ENCODE measurements at places on chromosomes 1 and 21.

DNA sequence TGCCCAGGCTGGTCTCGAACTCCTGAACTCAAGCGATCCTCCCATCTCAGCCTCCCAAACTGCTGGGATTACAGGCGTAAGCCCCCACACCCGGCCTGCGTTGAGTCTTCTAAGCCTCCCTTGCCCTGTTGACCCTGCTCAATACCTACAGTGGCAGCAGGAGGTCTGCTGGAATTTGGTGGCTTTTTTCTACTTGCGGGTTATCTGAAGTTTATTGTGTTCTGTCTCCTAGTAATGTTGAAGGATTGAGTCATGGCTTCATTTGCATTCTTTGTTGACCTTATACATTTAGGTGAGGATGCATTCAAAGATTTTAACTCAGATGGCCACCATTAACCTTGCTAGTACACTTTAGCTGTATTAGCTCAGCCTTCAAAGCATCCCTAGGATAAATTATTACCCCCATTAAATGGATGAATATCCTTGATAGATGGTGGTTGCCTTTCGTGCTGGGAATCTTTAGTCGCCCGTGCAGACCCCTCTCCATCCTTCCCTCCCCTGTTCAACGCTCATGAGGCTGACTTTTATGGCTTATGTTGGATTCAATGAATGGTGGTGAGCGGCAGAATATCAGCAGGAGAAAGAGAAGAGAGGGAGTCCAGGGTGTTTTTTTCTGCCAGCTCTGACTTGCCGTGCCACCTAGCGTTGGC, 9.7 kb upstream of the NPPB start:
- no peak for DNase-seq

DNA sequence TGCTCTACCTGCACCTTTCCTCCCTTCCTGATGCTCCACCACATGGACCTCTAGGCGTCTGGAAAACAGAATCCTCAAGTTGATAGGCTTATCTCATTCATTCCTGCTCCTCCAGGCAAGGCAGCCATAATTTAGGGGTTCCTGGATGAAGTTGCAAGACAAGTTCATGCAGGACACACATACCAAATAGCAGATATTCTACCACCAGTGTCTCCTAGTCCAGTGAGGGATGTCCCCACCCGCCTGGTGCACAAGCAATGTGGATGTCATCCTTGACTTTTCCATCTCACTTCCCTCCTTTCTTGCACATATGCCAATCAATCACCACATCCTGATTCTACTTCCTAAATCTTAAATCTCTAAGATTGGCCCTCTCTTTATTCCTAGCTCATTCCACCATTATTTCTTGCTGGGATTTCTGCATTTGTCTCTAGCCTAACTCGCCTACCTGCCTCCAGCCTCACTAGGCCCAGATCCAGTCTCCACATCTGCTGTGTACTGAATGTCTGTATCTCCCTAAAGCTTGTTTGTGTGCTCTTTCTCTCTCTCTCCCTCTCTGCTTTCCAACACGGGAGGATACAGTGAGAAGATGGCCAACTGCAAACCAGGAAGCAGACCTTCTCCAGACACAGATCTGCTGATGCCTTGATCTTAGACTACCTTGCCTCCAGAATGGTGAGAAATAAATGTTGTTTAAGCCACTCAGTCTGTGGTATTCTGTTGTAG, 40.5 kb downstream of the CD34 start:
- no peak for DNase-seq

GRCh38 chr1:44212355-44213221, 683 bp upstream of the DMAP1 start:
- no peak for DNase-seq

DNA sequence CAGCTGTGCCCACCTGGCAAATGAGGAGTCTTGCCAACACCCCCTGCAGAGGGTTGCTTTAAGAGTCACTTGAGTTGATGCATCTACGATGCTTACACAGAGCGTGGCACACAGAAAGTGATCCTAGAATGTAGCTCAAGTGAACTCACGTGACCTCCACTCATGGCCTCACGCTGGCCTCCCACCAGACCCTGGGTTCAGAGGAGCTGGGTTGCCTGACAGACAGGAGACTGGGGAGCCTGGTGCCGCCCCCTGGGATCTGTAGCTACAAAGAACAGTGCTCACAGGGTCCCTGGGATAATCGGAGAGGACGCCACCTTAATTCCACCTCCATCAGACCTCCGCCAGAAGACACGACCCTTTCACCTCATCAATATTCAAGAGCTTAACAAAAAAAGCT, 81.4 kb upstream of the CASZ1 start:
- peak; percentile 28 for DNase-seq

DNA sequence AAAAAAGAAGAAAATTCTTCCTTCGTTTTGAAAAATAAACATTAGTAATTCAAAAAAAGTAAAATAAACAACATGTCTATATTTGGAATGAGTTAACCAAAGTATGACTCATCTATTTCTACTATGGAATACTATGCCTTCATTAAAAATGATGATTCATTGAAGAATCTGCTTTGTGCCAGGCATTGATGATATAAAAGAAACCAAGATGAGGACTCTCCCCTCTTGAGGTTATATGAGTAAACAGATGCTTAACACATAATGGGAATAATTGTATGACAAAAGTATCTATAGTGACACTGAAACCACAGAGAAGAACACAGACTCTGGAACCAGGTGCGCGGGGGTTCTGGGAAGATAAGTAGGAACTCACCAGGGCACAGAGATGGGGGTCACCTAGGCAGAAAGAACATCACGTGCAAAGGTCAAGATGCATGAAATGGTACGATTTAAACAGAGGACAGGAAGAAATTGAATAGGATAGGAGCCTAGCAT, 18.8 kb downstream of the ELF3 start:
- peak; percentile 6 for DNase-seq

GRCh38 chr1:34885405-34886247, 26.1 kb upstream of the SMIM12 start:
- DNase-seq = peak; percentile 37

DNA sequence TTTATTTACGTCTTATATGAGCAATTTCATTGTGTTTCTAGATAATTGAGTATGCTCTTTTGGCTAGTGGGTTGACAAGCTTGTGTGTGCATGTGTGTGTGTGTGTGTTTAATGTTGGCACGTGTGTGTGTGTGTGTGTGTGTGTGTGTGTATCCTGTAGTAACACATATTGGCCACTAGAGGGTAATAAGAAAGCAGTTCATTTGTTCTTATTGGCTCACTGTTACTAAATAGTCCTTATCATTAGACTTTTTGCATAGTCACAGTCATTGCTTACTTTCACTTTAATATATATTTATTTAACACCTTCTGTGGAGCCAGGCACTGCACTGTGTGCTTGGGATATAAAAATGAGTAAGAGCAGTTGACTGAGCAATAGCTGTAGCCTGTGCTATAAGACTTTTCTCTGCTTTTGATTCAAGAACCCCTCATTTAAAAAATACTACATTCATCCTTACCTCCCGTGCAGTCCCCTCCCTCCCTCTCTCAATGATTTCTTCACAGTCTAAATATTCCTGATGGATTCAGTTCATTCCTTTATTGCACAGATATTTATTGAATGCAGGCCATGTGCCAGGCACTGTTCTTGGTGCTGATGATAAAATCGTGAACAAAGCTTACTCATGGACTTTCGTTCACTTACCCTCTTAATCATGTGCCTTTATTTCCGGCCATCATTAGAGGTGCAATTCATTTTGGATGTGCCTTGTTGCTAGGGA, 96.7 kb downstream of the DYRK1A start:
- DNase-seq = no peak

- DNase-seq = no peak
These were observed 49.4 kb downstream of the EDEM3 start for GRCh38 chr1:184705271-184705670.

DNA sequence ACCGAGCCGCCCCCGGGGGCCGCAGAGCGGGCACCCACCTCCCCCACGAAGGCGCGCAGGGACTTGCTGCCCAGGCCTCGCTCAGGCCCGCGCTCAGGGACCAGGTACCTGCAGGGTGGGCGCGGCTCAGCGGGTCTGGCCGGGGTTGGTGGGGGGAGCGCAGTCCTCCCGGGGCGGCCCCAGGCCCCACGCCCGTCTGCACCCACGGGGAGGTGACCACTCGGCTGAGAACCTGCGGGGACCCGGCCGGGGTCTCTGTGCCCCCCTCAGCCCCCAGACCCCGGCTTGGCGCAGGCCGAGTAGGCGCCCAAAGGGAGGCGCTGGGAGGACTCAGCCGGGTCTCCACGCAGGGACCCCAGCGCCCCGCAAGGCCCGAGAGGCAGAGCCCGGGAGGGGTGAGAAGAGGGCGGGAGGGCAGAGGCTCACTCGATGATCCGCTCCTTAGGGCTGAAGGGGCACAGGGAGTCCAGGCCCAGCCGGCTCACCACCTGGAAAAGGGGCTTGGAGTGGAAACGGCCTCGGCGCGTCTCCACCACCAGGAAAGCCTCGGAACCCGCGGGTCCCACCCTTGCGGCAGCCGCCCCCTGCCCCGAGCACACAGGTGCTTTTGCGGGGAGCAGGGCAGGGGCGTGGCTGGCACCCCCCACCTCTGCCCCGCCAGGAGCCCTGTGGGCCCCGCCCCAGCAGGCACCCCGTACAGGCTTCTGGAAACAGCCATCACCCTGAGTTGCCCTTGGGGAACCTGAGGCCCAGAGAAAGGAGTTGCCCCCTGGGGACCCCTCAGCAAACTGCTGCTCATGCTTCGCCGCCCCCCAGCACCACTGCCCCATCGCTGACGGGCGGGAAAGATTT, 9.3 kb downstream of the FTCD start:
- peak; percentile 27 for DNase-seq

DNA sequence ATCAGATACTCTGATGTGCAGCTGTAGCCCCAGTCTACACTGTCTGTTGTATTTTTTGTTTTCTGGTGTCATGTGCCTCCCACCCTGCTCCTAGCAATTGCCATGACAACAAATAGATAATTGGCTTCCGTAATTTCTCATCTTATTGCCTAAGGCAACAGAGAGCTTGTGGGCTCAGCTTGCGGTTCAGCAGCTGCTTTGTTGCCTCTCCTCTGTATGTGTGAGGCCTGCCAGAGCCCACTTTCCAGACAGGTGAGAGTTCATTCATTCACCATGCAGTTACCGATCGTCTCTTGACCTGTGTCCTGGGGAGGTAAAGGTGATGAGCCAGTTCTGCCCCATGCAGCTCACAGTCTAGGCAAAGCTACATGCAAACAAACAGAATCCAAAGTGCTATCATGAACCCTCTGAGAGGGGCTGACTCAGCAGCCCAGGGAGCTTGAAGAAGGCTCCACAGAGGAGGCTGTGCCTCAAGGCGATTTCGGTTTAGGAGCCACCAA, 11.9 kb downstream of the LGALS8 start:
- DNase-seq = no peak

GRCh38 chr1:97192872-97193572, 471.4 kb downstream of the PTBP2 start:
- DNase-seq = no peak

GRCh38 chr1:201302163-201303152, 19.2 kb downstream of the PKP1 start:
- DNase-seq = no peak

DNA sequence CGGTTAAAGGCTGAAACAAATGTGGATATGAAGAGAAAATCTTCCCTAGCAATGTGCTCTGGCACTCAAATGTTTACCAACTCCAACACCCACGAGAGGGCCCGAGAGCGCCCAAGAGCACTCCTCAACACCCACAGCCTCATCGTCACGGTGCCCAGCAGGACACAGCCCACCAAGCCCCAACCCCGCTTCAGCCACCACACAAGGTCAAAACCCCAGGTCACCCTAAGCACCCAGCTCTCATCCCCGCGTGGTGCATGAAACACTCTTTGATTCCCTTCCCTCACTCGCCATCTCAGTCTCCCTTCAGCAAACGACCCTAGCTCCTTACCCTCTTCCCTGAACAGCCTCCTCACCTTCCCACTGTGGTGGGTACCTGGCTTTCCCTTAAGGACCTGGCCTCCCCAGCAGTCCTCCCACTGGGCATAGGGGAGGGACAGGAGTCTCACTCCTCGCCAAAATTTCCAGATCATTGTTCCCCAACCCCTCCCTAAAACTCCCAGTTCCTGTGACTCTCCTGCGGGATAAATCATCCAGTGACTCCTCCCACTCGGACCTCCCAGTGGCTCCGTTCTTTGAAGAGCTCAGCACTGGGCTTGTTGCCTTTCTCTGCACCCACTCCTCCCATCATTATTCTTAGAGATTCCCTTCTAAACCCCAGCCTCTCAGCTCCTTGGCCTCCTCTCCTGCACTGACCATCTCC, 170.4 kb upstream of the SYT6 start:
- no peak for DNase-seq

GRCh38 chr1:107196973-107197562, 56.2 kb downstream of the NTNG1 start:
- no peak for DNase-seq

GRCh38 chr1:108067884-108068540, 103.0 kb upstream of the VAV3 start:
- no peak for DNase-seq

GRCh38 chr1:11051781-11052511, 4.9 kb upstream of the MASP2 start:
- DNase-seq = no peak

DNA sequence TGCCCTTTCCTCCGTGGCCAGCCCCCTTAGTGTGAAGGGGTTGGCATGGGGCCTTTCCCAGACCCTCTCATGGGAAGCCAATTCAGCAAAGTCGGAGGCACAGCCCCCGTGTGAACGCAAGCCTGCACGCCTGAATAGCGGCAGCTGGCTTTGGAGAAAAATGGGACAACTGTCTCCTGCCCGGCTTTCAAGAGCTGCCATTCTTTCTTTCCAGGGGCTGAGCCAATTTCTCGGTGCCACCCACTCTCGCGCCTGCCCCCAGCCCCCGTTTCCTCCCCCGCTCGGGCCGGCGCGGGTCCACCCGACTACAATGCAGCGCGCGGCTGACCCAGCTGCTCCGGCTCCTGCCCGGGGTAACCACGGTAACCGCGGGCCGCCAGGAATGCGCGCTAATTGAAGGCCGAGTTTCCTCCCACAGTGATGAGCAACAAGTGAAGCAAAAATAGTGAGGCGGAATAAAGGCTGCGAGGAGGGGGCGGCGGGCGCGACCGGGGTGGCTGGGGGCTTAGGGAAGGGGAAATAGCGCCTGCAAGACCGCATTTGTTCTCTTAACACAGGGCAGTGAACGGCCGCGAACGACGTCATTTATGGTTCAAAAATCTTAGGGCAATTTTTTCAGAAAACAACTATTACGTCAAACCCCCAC, 27.8 kb downstream of the ILDR2 start:
- DNase-seq = peak; percentile 46

DNA sequence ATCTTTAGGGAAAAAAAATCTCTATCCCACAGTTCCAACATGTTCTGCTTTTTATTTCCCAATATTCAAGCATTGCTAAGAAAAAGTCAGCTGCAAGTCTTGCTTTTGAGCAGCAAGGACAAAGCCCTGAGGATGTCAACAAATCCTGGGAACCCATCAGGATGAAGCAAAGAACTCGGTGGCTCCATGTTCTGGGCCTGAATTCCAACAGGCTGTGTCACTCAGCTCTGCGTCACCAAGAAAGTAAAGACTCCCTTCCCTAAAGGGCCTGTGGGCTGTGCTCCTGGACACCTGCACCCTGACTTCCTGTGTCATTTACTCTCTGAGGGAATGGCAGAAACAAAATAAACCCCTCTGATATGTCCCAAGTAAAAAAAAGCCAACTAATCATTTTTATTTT, 95.5 kb downstream of the TIAM1 start:
- DNase-seq = no peak
